NCI-H1436 treated with DMSO at 0.1 percent for 48 hours (cell line): ENCODE measurements at places on chromosomes 6 and 20.

DNA sequence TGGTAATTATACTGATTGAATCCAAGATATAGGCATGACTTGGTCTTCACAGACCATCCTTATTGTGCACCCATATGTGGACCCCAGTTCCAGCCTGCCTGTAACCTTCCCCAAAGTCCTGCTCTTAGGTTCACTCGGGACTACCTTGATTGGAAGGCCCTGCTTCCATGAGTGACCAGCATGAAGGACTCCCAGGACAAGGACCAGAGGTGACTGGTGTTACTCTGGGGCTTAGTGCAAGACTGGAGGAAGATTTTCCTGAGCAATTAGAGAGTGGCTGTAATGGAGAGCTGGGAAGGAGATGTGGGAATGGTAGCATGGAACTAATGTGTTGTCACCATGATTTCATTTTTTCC lies 15.1 kb downstream of the BRD2 start:
- DNase-seq = no peak

DNA sequence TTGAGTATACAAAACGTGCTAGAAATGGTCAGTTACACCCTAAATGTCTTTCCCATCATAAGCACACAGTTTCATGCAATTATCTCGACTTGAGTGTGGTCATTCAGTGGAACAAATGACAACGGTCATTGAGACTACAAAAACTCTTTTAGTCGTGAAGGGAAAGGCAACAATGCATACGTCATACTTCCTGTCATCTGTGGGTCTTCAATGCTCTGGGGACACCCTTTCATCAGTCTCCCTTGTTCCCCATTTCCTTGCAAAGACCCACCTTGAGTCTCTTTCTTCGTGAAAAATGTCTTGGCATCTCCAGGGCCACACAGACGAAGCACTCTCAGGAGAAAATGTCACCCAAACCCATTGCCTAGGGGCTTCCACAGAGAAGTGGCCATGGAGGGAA lies 238.5 kb downstream of the GMPR start:
- no peak for DNase-seq

DNA sequence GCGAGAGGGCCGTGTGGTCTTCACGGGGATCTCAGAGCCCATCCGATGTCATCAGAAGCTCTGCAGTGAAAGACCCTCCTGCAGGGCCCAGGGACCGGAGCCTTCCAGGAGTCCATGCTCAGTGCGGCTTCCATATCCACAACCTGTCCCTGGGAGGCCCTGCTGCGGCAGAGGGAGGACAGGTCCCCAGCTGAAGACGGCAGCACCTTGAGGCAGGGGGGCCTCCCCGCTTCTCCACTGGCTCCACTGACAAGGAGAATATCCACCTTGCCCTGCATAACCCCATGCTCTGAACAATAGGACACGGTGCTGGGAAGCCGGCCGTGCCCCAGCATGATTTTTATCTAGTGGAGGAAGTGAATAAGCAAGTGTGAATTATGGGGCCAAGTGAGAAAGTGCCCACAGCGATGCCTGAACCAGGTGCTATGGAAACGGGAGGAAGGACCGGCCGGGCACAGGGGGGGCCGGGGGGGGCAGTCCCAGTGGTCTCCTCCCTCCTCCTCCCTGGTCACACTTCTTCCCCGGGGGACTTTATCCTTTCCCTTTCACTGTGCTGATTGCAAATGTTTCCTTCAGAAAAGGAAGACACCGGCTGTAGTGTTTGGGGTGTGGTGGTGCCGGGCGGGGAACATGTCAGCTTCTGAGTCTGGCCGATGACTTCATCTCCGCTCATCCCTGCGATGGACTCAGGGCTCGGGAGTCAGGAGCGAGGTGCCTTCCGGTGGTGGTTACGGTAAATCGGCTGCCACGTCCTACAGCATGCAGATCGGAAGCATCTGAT lies 225.1 kb downstream of the ERMARD start:
- no peak for DNase-seq

DNA sequence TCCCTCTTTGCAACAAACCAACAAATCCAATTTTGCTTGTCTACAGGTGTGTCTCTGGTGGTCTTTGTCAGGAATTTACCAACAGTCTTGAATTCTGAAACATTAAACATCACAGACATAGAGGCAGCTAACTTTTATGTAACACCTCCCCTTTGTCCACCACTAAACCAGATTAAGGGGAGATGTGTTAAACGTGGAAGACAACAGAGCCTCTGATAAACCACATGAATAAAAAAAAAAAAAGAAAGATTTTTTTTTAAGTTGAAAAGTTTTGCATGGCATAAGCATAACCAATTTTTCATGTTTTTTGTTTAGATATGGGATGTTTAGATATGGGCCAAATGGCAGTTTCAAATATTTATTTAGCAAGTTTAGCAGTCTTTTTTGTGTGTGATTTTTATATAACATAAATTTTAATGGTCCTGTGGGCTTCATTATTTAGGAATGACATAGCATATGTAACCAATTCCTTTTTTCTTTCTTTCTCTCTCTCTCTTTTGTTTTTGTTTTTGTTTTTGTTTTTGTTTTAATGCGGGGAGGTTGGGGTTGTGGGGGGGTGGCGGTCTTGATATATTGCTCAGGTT lies 60.7 kb upstream of the BTN3A2 start:
- no peak for DNase-seq

DNA sequence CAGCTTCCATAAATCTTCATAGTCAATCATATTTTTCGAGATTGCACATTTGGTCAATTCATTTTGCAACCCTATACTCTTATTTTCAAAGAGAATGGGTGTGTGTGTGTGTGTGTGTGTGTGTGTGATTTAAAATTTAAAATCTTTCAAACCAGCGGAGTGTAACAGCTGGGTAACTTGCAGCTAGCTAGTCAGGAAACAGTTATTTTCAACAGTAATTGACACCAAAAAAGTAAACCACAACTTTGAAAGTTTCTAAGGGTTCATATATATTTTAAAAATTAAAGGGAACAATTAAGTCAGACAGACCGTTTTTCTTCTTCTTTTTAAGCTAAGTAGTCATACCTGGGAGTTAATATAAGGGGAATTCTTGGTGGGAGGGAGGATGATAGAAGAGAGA lies 57.0 kb downstream of the PRR18 start:
- no peak for DNase-seq

DNA sequence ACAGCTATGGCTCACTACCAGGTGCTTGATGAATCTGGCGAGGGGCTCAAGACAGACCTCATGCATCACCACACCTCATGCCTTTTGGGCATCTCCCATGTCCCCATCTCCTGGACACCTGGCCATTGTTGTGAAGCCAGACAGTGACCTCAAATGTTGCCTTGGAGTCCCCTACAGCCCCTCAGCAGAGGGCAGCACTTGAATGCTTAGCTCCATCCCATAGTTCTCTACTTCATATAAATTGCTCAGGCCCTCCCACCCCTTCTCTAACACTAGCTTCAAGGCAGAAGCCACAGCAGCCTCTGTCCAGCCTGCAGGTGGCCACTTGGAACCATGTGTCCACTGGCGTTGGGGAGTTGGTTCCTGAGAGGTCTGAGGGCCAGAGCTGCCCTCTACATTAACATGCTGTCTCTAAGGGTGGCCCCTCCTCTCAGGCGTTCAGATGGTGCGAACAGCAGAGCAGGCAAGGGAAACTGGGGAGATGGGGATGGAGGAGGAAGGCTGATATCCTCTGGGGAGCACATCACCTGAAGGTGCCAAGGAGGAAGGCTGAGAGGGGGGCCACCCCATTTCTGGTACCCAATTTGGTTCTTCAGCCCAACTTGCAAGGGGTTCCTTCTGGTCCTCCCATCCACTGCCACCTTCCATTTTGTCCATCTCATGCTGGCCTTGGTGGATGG lies 31.3 kb downstream of the MOCS1 start:
- no peak for DNase-seq

GRCh38 chr6:68635706-68636513 lies 828 bp downstream of the ADGRB3 start:
- peak; percentile 52 for DNase-seq

- DNase-seq = no peak
Measured at GRCh38 chr6:83443516-83443915, 12.7 kb upstream of the ME1 start.
